ENCODE measurements at places on chromosomes 12 and 14.

- no peak for DNase-seq
These were observed 9.9 kb downstream of the PMEL start for GRCh38 chr12:55955800-55956508.

DNA sequence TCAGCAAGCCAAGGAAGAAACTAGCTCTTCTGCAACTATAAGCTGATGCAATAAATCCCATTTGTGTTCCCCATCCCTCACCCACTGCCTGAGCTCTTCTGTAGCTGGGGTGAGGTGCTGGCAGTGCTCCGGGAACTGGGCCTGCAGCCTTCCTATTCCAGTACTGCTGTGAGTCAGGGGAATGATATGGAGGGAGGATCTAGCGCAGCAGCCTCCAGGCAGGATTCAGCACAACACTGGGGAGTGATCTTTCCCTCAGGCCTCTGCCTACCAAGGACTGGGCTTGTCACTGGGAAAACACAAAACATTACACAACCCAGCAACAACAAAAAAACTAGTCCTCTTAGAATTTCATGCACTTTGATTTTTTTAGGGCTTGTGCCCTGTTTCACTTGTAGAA lies 58.7 kb downstream of the ST8SIA1 start:
- DNase-seq: no peak

DNA sequence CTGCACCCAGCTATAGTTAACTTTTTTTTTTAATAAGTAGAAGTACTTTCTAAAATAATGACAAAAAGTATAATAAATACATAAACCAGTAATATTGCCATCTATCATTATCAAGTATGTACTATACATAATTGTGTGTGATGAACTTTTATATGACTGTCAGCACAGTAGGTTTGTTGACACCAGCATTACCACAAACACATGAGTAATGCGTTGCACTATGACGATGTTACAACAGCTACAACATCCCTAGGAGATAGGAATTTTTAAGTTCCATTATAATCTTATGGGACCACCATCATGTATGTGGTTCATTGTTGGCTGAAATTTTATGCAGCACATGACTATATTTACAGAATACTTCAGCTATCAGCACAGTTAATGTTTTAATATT lies 62.9 kb upstream of the VSX2 start:
- DNase-seq: no peak

GRCh38 chr12:52600475-52600874 lies 788 bp downstream of the KRT72 start:
- DNase-seq: no peak

DNA sequence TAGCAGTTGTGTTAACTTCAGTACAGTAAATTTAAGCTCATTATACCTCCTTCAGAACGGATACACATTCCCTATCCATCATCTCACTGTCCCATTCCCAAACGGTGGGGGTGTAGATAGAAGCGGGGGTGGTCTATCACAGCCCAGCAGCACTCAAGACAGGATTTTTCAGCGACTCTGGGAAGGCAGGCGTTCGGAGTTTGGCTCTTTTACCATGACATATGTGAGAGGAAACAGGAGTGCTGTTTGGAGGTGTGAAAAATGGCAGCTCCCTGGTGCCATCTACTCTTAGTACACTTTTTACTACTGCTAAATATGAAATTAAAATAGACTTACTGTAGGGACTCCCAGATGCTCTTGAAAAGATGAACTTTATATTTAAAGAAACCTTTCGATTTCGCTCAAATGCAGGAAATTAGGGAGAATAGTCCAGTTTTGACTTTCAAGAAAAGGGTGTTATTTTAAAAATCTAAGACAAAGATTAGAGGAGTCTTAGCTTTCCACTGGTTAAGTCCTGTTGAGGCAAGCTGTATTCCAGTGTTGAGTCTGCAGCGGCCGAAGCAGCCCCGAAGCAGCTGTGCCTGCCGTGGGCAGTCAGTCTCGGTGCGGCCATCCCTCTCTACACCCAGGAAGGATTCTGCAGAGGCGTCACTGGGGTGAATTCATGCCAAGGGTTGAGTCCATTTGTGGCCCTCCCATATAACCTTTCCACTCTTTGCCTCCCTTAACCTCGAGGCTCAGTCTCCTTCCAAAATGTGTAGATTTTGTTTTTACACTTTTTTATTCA lies 42.1 kb downstream of the KCNMB4 start:
- no peak for DNase-seq

DNA sequence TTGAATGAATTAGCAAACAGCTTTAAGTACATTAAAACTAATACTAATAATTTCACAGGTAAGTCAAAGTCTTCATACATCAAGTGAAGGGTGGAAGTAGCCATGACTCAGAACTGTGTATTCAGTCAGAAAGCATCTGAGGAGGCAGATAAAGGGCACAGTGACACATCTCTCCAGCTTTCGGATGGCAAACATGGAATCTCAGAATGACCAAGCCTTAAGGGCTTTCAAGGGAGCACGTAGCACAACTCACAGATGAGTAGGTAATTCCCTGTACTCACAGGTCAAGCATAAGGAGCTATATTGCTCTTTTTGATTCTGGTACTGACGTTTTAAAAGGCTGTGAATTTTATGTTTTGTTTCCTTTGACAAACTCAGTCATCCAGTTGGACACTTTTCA lies 56.0 kb downstream of the MDGA2 start:
- no peak for DNase-seq

GRCh38 chr12:88836156-88836555 lies 255.9 kb upstream of the KITLG start:
- no peak for DNase-seq

GRCh38 chr12:128536810-128537209 lies 269.8 kb downstream of the TMEM132C start:
- DNase-seq: no peak

DNA sequence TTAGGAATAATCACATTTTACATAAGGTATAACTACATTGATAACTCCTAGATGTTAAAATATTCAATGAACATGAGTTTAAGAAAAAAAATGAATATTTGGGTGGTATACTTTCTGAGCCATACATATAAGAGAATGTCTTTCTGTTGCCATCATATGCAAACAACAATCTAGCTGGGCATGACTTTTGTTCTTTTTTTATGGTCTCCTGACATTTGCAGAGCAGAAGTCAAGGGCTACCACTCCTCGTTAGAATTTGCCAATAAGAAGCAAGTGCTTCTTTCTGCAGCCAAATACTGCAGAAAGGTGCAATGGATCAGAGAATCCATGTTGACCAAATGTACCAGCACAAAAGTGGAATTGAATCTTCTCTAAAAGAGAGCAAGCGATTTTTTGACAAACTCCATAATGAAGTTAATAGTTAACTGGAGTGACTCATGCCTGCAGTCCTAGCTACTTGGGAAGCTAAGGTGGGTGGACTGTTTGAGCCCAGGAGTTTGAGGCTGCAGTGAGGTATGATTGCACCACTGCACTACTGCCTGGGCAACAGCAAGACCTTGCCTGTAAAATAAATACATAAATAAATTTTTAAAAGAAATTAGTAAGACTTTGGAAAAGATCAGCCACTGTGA lies 25.5 kb upstream of the CCDC91 start:
- no peak for DNase-seq

GRCh38 chr12:29350080-29350479 lies 30.9 kb downstream of the ERGIC2 start:
- no peak for DNase-seq

GRCh38 chr12:95506707-95507523 lies 33.0 kb downstream of the METAP2 start:
- no peak for DNase-seq
